ENCODE measurements at places on chromosomes 1 and 21.

DNA sequence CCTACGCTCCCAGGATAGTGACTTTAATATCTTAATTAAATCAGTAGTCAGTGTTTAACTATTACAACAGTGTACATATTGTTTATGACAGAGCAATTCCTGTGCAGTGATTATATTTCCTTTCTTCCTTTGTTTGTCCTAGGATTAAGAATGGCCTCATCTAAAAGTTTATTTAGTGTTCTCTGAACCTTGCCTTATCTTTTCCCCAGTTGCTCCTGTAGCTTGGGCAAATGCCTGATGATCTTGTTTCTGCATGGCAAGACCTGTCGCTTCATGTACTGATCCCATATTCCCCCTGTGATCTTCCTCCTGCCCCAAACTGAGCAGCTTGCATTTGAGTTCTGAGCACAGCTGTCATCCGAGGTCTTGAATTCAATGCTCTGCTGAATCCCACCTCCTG, 69.1 kb upstream of the STUM start:
- no peak for DNase-seq

GRCh38 chr1:208115924-208116640, 128.1 kb downstream of the PLXNA2 start:
- DNase-seq = no peak

GRCh38 chr21:43866260-43866629, 1.2 kb downstream of the AGPAT3 start:
- peak; percentile 31 for DNase-seq

- DNase-seq = peak; percentile 41
Observed at GRCh38 chr1:89454845-89455521, 69.6 kb upstream of the LRRC8B start.

DNA sequence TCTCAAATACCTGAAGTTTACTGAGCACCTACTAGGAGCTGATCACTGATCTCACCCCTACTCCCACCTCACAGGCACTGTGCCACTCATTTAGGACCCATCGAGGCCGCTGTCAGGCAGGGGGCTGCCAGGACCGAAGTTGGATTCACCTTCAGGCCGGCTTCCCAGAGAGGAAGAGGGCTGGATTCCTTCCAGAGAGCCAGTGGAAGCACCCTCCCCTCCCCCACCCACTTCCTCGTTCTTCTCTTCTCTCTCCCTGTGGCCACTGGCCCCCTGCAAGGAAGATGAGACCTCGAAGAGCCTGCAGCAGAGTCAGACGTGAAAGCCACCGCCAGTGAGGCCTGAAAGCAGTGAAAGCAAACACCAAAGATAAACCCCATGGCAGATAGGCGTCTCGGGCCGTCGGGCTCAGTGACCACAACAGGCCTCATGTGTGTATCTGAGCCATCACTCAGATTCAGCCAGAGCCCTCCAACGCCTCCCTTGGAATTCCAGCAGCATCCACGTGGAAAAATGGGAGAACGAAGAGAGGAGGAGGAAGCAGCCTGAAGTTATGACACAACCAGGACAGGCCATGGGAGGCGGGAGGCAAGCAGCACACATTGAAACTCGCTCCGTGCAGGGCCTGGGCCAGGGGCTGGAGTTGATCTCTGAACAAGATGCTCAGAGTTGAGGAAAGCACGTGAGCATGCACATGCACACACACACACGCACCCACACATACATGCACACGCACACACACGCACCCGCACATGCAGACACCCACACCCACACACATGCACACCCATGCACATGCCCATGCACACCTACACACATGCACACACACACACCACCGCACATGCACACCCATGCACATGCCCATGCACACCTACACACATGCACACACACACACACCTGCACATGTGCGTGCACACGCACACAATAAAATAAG, 6.2 kb upstream of the AGTRAP start:
- no peak for DNase-seq

All from stimulated activated CD4-positive, alpha-beta T cell treated with anti-CD3 and anti-CD28 coated beads, Interleukin-12 subunit alpha, Interleukin-12 subunit beta, amount 100 ng/mL, for 24 hours (primary cell).